Stimulated activated CD4-positive, alpha-beta T cell treated with anti-CD3 and anti-CD28 coated beads, Interleukin-15, amount 100 ng/mL, for 1 hour (primary cell): ENCODE measurements at places on chromosomes 11 and 22.
A peak's percentile ranks its signal among the peaks of the same experiment; 100 is the strongest.

GRCh38 chr11:42571878-42572610 is 739.8 kb upstream of the API5 start:
- no peak for DNase-seq

GRCh38 chr11:57977709-57978108 is 46.0 kb upstream of the OR9Q1 start:
- DNase-seq, result no peak

- no peak for DNase-seq
Measured at GRCh38 chr11:125956391-125957134, 10.7 kb downstream of the VSIG10L2 start.

- DNase-seq, result no peak
Measured at GRCh38 chr11:70548976-70549375, 150.6 kb downstream of the CTTN start.

DNA sequence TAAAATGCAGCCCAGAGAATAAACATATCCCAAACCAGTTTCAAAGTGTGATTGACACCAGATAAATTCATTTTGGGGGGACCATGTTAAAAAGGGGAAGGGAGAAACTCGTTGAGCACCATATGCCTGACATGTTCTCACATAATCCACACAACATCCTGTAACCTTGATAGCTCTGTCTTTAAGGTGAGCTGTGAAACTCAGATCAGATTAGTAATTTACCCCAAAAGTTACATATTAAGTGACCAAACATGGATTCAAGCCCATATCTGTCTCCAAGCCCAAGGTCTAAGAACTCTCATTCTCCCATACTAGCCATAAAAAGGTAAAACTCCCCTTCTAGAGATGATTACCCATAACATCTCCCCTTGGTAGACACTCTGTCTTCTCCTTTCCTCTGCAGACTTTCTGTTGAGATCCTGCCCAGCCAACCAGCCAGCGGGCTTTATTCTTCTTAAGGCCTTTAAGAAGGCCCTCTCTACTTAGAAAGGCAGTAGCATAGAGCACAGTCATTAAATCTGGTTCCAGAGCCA is 150.7 kb downstream of the CCDC34 start:
- no peak for DNase-seq

- DNase-seq, result no peak
Measured at GRCh38 chr11:86888164-86889000, 66.8 kb downstream of the FZD4 start.

DNA sequence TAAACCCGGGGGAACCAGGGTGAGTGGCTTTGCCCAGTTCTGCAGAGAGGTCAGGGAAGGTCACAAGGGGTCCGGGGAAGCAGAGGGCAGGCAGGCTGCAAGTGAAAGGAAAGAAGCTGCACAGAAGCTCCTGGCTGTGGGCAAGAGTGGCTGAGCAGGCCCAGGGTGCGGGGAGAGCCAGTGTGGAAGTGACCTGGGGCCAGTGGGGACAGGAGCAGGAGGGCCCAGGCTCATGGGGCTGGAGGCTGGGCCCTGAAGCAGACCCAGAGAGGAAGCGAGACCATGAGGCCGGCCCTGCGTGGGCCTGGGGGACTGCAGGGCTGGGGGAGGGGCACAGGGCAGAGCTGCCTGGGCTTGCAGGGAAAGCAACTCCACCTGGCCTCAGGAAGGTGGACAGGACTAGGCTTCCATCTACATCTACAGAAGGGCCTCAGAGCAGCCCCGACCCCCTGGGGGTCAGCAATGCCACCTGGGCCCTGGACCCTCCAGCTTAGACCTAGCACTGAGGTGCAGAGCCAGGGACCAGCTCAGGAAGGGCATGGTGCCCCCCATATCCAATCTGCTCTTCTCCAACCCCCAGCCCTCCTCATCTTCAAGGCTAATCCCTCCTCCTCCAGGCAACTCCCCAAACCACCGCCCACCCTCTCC is 11.6 kb downstream of the IGF2 start:
- DNase-seq, result no peak

- DNase-seq, result no peak
Measured at GRCh38 chr11:69040581-69041260, 8.0 kb upstream of the TPCN2 start.

- DNase-seq, result no peak
Measured at GRCh38 chr22:36326178-36327161, 61.3 kb downstream of the MYH9 start.

DNA sequence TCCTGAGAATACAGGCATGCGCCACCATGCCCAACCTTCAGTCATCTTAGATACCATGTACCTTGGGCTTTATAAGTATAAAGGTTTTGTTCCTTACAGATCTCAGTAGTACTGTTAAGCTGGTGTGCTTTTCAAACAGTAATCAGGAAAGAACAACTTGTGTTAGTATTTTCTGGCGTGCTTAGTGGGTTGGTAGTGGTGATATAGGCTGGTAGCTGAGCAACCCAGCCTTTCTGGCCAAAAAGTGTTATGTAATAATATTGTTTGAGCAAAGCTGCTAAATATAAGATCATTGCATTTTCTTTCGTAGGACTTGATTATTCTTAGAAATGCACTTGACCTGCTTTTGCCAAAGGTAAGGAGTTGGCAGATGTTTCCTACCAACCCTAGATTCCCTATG is 6.5 kb downstream of the ADSL start:
- no peak for DNase-seq

DNA sequence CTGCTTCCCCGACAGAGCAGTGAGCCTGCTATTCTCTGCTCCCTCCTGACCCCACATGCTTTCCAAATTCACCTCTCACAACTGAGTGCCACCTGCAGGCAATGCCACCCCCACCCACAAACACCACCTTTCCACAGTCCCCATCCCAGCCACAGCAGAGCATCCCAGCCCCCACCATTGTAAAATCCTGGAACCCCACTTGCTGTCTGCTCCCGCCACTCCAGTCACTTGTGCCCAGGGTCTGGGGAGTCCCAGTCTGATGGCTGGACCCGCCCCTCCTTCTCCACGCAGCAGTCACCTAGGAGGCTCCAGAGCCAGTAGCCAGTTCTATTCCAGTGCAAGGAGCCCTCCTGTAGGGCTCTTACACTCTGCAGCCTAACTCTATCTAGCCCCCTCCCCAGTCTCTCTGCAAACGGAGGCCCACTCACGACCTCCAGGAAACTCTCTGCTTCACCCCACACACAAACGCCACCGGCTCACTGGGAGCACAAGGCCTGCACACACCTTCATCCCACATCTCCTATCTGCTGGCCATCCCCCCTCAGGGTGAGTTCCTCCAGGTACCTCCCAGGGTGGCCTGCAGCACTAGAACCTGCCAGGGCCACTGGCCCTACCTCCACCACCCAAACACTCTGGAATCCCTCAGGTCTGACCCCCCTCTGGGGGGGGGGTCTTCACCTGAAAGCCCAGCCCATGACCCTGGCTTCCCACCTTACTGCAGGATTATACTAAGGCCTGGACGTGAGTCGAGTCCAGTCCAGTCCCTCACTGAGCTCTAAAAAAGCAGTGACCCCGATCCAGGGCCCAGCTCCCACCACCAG is 1.4 kb downstream of the GNB1L start:
- DNase-seq, result no peak

DNA sequence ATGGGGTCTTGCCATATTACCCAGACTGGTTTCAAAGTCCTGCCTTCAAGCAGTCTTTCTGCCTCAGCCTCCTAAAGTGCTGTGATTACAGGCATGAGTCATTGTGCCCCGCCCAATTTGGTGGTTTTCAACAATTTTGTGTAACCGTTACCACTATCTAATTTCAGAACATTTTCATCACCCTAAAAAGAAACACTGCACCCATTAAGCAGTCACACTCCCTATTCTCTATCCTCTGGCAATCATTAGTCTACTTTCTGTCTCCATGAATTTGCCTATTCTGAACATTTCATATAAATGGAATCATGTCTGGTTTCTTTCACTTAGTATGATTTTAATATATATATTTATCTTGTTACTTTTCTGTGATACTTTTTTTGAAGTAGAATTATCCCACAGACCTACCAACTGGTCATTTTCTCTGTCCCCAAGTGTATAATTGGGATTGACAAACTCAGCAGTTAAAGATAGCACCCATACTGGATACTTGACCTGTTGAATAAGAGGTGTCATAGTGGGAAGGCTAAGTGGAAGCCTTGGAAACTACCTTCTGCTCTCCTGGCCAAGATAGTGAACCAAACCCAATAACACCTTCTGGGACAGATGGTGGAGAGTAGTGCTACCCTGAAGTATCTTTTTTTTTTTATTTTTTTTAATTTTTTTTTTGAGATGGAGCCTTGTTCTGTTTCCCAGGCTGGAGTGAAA is 64.8 kb downstream of the STIM1 start:
- DNase-seq, result peak; percentile 36

- DNase-seq, result no peak
Measured at GRCh38 chr22:30333707-30334087, 7.0 kb upstream of the TBC1D10A start.
